ENCODE measurements at places on chromosomes 5 and 9.

GRCh38 chr5:179812135-179812825 lies 5.6 kb upstream of the MGAT4B start:
- DNase-seq: no peak

DNA sequence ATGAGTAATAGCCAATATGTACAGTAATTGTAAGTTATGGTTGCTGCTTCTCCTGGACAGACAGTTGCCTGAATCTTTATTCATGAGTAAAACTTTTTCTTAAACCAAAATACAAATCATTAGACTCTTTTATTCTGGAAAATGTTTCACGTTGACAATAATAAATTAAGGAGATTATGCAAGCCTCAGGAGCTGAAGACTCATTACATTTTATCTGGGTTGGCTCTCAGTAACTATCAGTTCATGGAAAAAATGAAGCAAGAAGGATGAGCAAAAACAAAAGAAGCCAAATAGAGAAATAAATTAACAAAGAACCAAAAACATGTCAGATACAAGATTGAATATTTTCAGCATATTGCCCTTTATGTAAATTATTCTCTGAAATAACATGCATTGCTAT lies 88.9 kb upstream of the PRR16 start:
- no peak for DNase-seq

DNA sequence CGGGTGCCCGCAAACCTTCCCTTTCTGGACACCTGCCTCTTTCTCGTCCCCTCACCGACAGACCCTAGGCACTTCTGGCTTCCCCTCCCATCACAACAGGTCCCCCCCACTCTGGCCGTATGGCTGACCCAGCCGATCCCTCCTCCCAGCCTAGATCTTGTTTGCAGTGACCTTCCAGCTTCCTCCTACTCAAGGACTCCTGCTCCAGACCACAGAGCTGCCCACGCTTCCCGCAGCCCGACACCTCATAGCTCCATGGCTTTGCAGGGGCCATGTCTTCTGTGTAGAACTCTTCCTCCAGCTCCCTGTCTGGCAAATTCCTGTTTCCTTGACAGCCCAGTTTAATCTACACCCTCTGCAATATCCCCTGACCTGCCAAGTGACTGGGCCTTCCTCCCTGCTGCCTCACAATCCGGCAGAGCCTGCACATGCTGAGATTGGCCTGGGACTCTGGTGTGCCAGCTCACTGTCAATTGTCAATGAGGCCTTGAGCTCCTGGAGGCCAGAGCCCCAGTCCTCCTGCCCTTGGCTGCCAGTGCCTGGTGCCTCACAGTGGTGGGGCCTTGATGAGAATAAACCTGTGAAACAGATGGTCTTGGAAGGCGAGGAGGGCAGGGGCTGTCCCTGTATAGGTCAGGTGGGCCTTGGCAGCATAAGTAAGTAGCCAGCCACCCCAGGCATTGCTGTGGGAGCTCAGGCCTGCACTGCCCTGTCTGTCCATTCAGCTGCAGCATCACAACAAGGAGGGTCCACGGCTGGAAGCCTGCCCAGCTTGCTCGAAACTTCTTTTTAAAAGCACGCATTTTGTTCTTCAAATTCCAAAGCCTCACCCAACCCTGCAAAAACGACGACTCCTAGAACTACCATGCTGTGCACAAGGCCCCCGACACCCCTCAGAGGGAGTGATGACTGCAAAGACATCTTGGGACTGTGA lies 50.5 kb downstream of the GADD45G start:
- DNase-seq: no peak

GRCh38 chr5:173663352-173664153 lies 47.1 kb upstream of the BOD1 start:
- no peak for DNase-seq

DNA sequence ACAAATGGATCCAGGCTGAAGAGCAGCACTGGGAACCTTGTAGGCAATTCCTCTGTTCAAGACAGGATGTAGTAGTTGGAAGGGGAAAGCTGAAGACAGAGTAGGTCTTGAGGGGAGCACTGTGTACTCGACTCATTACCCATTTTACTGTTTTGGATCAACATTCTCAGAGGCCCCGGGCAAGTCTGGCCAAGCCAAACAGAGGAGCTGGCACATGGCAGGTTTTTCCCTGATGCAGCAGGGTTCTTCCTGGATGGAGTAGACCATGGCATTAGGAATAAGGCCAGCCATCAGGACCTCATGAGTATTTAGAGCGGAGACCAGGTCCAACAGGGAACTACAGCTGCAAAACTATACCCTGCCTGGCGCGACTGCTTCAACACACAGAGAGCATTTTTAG lies 4.4 kb downstream of the SVEP1 start:
- DNase-seq: no peak

GRCh38 chr5:522899-523440 lies 1.3 kb downstream of the SLC9A3 start:
- DNase-seq: peak; percentile 72

DNA sequence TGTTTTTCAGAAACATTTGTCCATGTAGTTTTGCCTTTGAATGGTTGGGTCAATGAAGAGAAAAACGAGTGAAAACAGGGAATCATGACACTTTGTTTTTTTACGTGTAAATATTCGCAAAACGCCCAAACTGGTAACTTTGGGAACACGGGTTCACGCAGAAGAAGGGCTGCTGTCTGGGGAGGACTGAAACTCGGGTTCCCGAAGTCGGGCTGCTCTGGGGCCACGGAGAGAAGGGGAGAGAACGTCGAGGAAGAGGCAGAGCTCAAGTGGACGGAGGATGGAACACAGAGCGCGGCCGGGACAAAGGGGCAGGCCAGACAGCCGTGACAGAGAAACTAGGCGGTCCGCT lies 478 bp upstream of the SETD9 start:
- no peak for DNase-seq

- no peak for DNase-seq
Measured at GRCh38 chr5:174057206-174057605, 11.7 kb downstream of the NSG2 start.

- DNase-seq: no peak
Measured at GRCh38 chr5:153988510-153988909, 50.2 kb downstream of the FAM114A2 start.

- no peak for DNase-seq
Measured at GRCh38 chr9:19149230-19149629, 21.9 kb upstream of the PLIN2 start.

DNA sequence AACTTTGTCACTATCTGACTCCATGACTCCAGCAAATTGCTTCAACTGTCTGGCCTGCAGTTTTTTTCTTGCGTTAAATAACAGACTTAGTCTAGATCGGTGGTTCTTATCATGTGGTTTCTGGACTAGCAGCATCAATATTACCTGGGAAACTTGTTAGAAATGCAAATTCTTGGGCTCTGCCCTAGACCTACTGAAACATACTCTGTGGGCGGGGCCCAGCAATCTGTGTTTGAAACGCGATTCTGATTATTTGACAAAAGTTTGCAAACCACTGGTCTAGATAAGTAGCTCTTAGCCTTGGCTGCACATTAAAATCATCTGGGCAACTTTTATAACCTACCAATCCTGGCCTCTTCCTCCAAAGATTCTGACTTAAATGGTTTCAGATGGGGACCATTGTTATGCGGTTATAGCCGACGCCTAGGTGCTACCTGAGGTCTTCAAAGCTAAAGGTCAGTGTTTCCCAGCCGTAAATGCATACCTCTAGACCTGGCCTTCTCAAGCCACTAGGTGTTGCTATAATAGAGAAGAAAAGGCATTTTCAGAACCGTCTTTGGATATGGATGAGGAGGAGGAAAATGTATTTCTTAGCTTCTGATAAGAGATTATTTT lies 74.0 kb downstream of the C9orf85 start:
- DNase-seq: no peak

DNA sequence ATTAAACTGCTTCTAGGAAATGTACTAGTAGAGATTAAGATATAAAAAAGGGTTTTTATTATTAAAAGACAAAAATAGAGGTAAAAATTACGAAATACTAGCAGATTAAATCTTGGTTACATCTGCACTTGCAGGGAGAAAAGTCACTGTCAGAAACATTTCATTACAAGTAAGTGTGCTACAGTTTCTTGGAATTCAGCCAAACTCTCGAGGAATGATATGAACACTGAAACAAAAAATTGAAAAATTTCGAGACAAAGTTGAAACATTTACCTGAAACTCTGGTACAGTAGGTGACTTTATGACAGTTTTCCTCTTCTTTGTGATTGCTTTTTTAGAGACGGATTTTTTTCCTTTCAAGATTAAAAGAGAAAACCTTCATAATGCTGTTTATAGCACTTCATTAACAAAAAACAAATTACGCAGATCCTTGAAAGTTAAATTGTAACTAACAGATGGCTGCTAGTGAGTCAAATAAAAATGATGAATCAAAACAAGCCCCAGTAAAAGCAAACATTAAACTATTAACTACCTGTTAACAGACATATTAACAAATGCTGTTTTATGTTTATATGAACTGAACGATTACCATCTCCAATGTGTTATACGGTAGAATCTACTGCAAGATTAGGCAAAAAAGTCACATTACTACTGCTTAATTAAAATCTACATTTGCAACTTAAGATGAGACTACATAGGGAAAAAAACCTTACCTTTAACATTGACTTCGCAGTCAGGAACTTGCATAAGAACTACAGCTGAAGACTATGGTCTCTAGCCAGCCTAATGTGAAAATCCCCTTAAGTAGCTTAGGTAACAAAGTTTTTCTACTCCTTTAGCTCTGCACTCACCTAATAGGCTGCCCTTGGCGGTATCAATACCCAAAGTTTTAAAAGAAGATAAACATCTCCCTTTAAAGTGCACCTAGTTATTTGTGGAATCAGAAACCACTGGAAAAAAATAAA lies 61.4 kb downstream of the RANBP6 start:
- peak; percentile 32 for DNase-seq

DNA sequence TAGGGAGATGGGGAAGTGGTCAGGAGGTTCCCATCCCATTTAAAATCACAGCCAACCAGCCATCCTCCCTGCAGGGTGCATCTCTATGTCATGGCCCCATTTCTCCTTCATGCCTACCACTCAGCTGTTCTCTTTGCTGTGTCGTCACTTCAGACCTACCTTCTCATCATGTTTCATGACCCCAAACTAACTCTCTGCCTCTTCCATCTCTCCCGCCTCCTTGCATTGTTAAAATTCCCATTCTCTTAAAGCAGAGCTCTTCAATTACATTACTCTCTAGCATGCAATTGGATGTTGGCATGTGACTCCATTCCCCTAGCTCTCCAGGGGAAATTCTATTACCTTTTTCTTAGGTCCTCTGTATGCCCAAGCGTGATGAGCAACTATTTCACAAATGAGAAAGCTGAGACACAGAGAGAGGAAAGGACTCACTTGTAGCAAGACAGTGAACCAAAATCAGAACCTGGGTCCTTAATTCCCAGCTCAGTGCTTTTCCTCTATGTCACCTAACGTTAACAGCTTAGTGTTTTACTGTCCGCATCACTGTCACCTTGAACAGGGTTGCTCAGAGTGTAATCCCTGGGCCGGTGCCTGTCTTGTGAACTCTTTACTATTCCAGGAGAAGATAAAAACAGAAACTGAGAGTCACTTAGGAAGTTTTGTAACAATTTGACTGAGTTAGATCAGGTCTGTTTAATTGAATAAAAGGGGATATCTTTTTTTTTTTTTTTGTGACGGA lies 28.1 kb downstream of the PDE6A start:
- DNase-seq: no peak

GRCh38 chr5:126677121-126677520 lies 76.4 kb downstream of the PHAX start:
- DNase-seq: no peak

DNA sequence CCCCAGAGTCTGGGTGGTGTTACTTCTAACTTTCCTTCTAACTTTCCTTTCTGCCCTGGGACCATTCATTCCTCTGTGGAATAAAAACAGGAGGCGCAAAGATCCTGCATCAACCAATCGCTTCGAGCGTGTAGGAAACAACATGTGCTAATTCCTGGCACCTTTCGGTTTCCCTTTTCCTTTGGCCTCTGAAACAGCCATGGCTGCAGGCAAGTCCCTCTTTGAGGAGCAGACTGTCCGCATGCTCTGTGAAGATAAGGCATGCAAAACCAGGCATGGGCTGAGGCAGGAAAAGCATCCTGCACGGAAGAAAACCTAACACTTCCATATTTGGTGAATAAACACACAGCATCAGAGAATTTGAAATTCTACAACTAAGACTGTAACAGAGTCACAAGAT lies 128.3 kb downstream of the HSD17B3 start:
- DNase-seq: no peak

GRCh38 chr9:79672236-79672635 lies 100.5 kb downstream of the TLE4 start:
- DNase-seq: no peak

DNA sequence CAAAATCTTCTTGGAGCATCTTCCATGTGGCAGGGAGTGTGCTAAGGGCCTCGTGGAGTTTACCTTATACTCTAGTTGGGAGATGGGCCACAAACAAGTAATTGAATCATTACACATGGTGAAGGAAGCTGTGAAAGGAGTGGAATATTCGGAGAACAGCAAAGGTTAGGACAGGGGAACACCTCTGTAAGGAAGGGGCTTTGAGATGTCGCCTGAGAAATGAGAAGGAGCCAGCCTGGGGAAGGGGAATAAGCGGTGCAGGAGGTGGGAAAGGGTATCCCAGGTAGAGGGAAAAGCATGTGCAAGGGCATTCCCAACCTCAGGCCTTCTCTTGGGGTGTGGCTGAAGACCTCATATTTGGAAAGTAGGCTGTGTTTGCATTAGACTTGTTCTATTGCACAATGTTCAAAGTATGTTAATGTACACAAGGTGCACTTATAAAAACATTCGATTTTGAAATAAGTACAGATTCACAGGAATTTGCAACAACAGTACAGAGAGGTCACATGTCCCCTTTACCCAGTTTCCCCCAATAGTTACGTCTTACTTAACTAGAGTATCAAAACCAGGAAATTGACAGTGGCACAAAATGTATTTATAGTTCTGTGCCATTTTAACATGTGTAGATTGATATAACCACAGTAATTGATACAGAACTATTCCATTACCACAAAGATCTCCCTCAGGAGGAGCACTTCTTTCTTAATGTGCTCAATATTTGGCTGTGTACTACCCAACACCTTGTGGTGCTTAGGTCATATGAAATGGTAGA lies 2.4 kb upstream of the STOM start:
- no peak for DNase-seq

- DNase-seq: no peak
Measured at GRCh38 chr5:180376511-180376910, 23.4 kb upstream of the GFPT2 start.

DNA sequence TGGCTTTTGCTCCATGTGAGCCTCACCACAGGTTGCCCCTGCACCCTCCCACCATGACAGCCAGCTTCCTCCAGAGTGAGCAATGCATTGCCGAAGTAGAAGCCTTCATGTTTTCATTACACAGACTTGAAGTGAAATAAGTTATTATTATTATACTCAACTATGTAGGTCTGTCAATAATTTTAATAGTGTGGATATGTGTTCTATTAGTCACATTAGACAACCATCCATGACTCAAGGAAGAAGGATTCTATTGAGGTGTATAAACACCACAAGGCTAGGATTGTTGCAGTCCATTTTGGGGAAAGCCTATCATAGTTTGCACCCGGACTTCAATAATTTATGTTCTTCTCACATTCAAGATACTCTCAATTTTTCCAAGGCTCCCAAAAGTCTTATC lies 369.5 kb downstream of the TAF11L14 start:
- no peak for DNase-seq
